GM06990 (cell line): ENCODE measurements at places on chromosomes 6 and 20.

GRCh38 chr6:44373051-44373450 lies 14.5 kb upstream of the CDC5L start:
- DNase-seq, result no peak

GRCh38 chr6:139855671-139856311 lies 481.3 kb upstream of the CITED2 start:
- no peak for DNase-seq

DNA sequence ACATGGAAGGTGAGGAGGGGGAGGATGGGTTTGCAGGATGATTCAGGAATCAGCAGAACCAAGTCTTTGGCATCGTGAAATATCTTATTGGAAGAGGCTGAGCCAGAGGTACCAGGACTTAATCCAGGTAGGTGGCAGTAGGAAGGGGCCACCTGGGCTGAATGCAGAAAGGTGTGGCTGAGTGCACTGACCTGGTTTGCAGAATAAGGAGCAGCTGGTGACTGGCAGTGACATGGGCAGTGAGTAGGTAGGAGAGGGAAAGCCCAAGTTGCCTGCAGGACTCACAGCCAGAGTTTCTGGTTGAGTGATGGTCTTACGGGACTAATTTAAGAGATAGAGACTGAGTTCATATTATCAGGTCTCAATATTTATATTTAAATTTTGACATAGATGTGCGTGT lies 1.1 kb upstream of the PBOV1 start:
- no peak for DNase-seq

- no peak for DNase-seq
These were observed 370.2 kb upstream of the EPHA7 start for GRCh38 chr6:93789532-93789931.

- DNase-seq, result no peak
These were observed 3.8 kb downstream of the MTCL3 start for GRCh38 chr6:127515234-127515793.

DNA sequence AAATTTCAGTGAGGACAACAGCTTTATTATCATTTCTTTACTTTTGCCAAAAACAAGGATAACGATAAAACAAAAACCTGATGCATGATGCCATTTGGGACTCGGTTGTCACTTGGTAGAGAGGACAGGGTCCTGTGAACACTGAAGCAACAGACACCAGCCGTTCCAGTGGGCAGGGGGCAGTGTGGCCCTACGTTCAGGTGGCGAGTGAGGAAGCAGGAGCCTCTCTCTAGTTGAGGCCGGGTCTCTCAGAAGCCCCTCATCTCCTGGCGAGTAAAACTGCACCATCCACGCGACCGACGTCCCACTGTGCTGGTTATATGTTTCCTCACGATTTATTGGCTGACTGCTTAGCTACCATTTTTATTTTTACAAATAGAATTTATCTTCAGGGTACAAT lies 231.6 kb downstream of the THBS2 start:
- DNase-seq, result no peak

GRCh38 chr6:4936681-4937041 lies 67.2 kb downstream of the RPP40 start:
- no peak for DNase-seq
